ENCODE measurements at places on chromosomes 3 and 15. TPM values are rescaled to one million over a fixed set of nuclear protein-coding genes. Genes with fewer than 3 reads are reported as not detected.
A peak's percentile ranks its signal among the peaks of the same experiment; 100 is the strongest.

GRCh38 chr3:66394019-66394752, 106.6 kb downstream of the LRIG1 start:
- no peaks in the 10 kb centered on the region for H3K4me1 ChIP-seq
- H3K27ac ChIP-seq: peak overlapping the region; percentile 24
- no peak overlapping the region for H3K4me3 ChIP-seq
- no peaks in the 10 kb centered on the region for H3K27me3 ChIP-seq
- H3K36me3 ChIP-seq: peaks cover 45% of the 10 kb centered on the region

The PLSCR4 gene
- 22.9 TPM for total RNA-seq

- H3K27ac ChIP-seq: no peak overlapping the region
- peak; percentile 9 for DNase-seq
- H3K4me1 ChIP-seq: no peaks in the 10 kb centered on the region
Observed at GRCh38 chr15:79523266-79523665, 91.1 kb downstream of the MINAR1 start.

DNA sequence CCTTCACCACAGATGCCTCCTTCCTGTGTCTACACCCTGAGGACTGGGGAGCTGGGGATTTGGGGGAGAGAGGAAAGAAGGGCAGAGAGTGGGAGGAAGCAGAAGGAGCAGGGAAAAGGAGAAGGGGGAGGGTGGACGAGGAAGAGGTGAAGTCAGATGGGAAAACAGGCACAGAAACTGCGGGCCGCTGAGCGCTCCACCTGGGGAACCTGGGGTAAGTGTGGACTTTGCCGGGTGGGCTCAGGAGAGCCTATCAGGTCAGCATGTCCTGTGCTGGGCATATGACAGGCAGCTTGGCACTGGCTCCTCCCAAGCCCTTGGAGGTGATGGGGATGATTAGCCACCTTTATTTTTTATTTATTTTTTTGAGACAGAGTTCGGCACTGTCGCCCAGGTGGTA, 62.6 kb downstream of the CORO2B start:
- DNase-seq: no peak
- no peaks in the 10 kb centered on the region for H3K36me3 ChIP-seq
- H3K27ac ChIP-seq: peak overlapping the region; percentile 36
- no peaks in the 10 kb centered on the region for H3K27me3 ChIP-seq

- H3K27me3 ChIP-seq: no peaks in the 10 kb centered on the region
- H3K4me1 ChIP-seq: peaks cover 41% of the 10 kb centered on the region
- no peak for DNase-seq
- H3K36me3 ChIP-seq: no peaks in the 10 kb centered on the region
Observed at GRCh38 chr3:188431040-188431439, 277.1 kb downstream of the LPP start.

Measured in right atrium auricular region (tissue), 2 donors.